ENCODE measurements at places on chromosomes 5 and 9. TPM values are rescaled to one million over a fixed set of nuclear protein-coding genes. Genes with fewer than 3 reads are reported as not detected.

DNA sequence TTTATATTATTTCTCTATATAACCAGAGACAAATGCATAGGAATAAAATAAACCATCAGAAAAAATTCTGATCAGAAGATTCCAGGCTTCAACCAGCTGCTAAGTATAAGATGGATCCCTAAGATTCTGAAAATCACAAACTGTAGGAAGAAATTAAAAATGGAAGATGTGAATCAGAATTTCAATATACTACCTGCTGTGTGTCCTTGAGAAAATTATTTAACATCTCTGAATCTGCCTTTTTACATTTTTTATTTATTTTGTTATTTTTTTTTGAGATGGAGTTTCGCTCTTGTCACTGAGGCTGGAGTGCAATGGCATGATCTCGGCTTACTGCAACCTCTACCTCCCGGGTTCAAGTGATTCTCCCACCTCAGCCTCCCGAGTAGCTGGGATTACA, 187.2 kb downstream of the GNAQ start:
- DNase-seq = no peak

TMEM232 gene
- total RNA-seq = 0.71 TPM

GRCh38 chr5:137954131-137954879, 65.0 kb downstream of the PKD2L2 start:
- no peak for DNase-seq

MARCHF11 gene
- total RNA-seq = not detected

SPINK13 gene
- total RNA-seq = not detected

DNA sequence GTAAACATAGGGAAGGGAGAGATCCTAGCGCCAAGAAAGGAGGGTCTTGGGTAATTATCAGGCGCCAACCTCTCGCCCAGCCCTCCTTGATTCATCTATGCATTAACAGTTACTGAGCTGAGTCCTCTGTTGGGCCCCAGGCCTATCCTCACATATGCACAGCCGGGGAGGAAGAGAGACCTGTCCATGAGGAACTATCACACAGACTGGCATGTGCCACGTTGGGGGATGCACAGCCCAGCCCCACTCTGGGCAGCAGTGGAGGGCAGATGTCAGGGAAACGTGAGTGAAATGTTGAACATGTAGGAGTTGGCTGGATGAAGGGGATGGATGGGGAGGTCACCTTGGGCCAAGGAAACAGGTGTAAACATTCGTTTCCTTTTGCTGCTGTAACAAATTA, 18.8 kb upstream of the ENHO start:
- DNase-seq = no peak

DNA sequence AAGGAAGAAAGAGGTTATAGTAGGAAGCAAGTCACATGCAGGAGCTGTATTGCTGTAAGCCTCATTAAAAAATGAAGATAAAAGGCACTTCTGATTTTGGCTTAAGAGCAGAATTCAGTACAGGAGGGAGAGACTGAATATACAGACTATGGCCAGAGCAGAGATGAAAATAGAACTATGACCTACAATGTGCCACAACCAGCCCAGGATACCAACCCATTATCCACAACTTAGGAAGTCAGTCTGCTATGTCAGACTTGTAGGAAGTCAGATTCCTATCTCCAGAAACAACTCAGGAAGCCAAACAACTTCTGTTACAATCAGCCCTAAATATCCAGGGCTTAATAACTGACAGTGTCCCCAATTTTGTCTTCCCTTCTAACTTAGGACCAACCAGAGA, 156.2 kb upstream of the ANKH start:
- no peak for DNase-seq

- DNase-seq = no peak
Measured at GRCh38 chr9:3951161-3951665, 348.7 kb downstream of the GLIS3 start.

DNA sequence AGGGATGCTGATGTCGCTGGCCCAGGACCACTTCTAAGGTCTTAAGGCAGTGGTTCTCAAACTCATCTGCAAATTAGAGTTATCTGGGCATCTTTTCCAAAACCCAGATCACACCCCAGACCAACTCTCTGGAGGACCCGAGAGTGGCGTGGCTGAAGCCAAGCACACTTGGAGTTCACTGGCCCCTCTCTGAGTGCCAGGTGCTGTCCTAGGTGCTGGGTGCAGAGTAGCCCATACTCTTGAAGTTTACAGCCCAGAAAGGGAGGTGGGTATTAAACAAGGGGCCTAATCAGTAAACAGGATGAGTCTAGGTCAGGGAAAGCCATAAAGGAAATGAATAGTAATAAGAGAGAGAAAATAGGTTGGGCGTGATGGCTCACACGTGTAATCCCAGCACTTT, 17.6 kb downstream of the CAMK2A start:
- DNase-seq = no peak

GRCh38 chr9:121852651-121853616, 201.5 kb downstream of the DAB2IP start:
- no peak for DNase-seq

GRCh38 chr5:118165619-118166018, 822.7 kb downstream of the DTWD2 start:
- no peak for DNase-seq

CBY3 gene
- total RNA-seq = not detected
